ENCODE measurements at places on chromosomes 1 and 21. TPM values are rescaled to one million over a fixed set of nuclear protein-coding genes. Genes with fewer than 3 reads are reported as not detected.
A peak's percentile ranks its signal among the peaks of the same experiment; 100 is the strongest.

TMEM82 gene
- not detected for total RNA-seq

C8B gene
- not detected for total RNA-seq

DNA sequence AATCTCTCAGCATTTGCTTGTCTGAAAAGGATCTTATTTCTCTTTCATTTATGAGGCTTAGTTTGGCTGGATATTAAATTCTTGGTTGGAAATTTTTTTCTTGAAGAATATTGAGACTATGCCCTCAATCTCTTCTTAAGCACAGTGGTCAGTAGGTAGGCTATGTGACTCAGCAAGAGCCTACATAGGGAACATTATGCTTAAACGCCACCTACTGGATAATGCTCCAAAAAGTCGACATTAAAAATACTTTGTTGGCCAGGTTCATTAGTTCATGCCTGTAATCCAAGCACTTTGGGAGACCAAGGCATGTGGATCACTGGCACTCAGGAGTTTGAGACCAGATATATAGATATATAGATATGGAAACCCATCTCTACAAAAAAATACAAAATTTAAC, 678.0 kb upstream of the USP24 start:
- no peak for DNase-seq

DNA sequence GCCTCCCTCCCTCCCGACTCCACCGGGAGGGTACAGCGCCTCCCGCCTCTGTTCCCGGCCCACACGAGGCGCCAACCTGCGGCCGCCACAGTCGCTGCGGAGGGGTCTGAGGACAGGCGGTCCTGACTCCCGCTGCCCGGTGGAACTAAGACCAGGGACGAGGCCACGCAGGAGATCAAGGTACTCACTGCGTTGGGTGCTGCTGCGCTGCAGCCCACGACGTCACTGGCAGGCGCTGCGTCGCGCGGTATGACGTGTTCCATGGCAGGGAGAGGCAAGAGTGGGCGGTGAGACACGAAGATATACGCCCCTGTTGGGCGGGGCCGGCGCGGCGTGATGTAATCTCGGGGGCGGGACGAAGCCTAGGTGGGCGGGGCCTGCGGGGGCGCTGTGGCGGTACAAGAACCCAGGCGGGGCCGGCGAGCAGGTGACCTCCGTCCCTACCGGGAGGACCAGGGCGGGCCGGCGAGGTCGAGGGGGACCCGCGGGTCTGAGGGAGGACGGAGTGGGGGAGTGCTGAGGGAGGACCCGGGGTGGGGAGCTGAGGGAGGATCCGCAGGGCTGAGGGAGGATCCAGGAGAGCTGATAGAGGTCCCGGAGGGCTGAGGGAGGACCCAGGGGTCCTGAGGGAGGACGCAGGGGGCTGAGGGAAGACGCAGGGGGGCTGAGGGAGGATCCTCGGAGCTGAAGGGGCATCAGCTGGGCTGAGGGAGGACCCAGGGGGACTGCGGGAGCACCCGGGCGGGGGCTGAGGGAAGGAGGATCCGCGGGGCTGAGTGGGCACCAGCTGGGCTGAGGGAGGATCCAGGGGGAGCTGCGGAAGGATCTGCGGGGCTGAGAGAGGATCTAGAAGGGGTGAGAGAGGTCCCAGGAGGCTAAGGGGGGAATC, at the start of gene MRPL55:
TSS of gene MRPL55 (minus strand) at position 227 of the 889 bp plus-strand sequence. CDS start 1,039 bp downstream, outside the sequence.
- DNase-seq, result peak; percentile 100

DNA sequence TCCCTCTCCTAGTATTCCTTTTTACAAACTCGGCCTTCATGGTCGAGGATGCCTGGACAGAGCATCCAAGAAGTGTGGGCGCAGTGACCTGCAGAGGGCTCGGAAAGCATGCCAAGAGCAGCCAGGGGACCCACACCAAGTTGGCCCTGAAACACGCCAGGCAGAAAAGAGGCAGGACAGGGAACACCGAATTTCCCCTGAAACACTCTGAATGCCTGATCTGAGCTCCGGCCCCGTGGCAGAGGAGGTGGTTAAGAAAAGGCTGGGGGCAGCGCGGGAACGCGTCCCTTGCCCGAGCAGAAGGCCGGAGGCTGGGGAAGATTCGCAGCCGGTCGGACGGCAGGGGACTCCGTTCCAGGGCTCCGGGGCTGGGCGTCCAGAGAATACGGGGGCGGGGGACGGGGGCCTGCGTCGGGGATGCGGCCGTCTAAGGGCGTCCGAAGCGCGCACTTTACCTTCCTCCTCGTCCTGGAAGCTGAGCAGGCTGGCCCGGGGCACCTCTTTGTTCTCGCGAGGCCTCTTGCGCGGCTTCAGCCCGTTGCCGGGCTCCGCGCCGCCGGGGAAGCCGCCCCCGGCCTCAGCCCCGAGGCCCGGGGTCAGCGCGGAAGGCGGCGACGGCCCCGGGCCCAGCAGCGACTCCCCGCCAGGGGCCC, 558 bp downstream of the PAXBP1 start:
- DNase-seq, result no peak

GRCh38 chr1:162530307-162530987, 31.1 kb upstream of the UAP1 start:
- no peak for DNase-seq

Data from activated naive CD8-positive, alpha-beta T cell treated with anti-CD3 and anti-CD28 coated beads, Interleukin-2, amount 10 ng/mL, durations not matched to agents 7 days and 5 days (primary cell).